ENCODE measurements at places on chromosomes 1 and 21.

GRCh38 chr1:28259934-28260802 is 850 bp downstream of the SESN2 start:
- DNase-seq, result no peak

GRCh38 chr21:34609933-34610549 is 4.9 kb downstream of the RCAN1 start:
- no peak for DNase-seq

DNA sequence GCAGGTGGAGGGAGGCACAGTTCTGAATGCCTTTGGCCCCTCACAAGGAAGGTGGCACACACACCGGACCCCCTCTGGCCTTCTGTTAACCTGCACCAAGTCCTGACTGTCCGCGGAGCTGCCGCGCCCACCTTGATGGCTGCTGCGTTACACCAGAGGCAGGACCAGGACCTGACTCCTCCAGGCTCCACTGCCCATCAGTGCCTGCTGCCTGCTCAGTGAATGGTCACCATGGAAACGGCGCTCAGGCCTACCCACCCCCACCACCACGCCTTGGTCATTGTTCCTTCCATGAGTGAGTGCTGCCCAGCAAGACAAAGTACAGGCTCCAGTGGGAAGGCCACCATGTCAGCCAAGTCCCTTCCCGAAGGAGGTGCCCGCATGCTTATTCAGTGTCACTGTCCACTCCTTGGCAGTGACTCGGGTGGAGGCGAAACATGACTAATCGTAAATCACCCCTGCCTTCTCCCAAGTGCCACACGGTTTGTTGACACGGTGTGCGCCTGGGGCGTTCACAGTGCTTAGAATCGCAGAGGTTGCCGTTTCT is 57.3 kb downstream of the SLC37A1 start:
- no peak for DNase-seq

DNA sequence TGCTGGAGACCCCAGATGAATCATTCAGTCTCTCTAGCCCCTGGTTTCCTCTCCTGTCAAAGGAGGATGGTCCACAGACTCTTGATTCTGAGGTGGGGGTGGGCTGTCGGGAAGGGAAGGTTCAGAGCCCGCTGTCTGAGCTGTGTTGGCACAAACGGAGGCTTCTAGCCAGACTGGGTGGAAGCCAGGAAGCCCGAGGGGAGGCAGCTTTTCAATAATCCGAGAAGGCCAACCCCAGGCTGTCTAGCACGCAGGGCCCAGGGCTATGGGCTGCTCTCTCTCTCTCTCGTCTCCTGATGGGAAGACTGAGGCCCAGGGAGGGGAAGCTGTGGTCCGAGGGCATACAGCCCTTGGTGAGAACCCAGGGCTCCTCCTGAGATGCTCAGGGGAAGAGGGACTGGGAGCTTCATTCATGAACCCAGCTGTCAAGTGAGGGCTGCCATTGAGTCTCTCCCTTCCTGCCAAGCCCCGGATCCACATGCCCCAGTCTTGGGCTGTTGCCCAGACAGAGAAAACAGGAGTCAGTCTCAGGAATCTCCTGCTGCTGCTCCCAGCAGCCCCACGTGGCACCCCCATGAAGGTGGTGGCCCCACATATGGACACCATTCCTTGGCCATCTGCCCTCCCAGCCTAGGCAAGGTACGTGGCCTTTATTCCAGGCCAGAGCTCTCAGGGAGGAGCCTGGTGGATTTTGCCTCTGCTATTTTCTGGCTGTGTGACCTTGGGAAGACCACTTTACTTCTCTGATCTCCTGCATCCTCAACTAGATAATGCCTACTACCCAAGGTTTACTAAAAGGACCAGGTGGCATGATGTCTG is 44.4 kb downstream of the RAP1GAP start:
- no peak for DNase-seq

- DNase-seq, result no peak
Observed at GRCh38 chr1:67619080-67619479, 65.9 kb upstream of the GADD45A start.
